NCI-H460 (cell line): ENCODE measurements at places on chromosomes 6 and 20. TPM values are rescaled to one million over a fixed set of nuclear protein-coding genes. Genes with fewer than 3 reads are reported as not detected.

DNA sequence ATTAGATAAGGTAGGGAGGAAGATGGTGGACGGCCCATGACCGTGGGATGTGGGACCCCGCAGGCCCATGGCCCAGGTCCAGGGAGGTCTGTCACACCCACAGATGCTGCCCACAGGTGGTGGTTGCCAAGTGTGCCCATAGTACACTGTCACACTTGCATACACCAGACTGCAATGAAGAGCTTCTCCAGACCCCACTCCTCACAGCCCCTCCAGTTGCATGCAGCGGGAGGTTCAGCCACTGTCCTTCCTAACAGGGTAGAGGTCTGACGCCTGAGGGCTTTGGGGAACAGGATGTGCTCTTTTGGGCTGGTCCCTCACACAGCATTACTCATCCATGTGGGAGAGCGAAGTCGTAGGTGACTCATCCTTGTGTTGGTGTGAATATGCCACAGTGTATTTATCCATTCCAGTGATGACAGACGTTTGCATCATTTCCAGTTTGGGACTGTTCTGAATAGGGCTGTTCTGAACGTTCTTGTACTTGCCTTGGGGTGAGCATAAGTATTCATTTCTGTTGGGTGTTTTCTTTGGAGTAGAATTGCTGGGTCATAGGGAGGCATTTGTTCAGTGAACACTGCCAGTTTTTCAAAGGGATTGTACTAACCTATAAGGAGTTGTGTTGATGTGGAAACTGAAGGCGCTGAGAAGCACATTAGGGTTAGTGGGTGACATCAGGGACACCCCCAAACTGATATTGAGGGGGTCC lies 10.1 kb upstream of the PYGB start:
- DNase-seq: peak; percentile 100

- peak; percentile 65 for DNase-seq
Observed at GRCh38 chr6:38493931-38494547, 145.7 kb downstream of the BTBD9 start.

- no peak for DNase-seq
Observed at GRCh38 chr20:5491455-5491854, 174.7 kb upstream of the PROKR2 start.

- no peak for DNase-seq
Observed at GRCh38 chr20:31516651-31517050, 2.4 kb downstream of the HM13 start.

DNA sequence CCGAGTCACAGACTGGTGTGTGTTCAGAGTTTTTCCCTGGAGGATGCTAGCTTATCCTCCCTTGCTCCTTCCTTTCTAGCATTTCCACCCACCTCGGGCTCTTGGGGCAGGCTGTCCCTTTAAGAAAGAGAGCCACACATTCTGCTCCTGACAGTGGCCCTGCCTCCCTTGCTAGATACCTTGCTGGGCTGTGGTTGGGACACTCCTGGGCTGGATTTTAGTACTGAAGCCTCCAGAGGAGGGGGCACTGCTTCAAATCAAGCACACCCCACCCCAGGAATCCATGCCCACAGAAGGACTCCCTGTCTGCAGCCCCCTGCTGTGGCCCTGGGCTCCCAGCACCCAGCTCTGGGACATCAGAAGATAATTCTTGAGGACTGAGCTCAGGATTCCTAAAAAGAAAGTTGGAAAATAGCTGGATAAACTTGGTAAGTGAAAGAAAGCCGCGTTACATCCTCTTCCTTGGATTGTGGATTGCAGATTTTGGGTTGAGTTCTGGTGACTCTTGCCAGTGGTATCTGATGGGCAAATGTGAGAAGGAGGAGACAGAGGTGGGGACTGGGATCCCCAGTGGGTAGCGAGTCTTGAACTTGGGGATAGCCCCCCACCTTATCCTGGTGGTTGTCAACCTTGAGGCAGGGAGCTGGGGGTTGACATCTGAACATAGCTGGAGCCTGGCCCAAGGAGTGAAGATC lies 29.0 kb downstream of the DAAM2 start:
- no peak for DNase-seq

DNA sequence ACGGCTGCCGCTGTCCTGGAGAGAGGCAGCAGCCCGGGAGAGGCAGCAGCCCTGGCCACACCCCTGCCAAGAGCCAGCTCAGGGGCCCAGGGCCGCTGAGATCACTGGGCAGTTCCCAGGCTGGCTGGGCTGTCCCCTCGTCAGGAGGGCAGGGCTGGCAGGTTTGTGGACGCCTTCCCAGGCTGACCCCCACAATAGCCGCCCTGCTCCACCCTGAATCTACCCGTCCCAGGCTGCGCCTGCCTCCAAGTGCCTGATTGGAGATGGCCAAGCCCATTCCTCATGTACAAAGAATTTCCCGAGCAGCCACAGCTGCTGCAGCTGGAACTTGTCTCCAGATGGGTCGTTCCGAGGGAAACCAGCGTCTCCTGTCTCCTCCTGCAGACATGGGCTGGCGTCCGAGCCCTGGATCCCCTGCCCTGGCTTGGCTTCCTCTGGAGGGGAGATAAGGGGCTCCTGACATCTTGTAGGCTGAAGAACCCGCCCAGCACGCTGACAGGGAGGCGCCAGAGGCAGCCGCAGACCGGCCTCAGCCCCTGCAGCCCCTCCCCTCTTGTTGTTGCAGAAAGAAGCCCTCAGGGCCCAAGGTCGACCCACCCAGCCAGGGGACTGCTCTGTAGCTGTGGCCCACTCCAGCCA lies 9.4 kb upstream of the GATA5 start:
- no peak for DNase-seq

DNA sequence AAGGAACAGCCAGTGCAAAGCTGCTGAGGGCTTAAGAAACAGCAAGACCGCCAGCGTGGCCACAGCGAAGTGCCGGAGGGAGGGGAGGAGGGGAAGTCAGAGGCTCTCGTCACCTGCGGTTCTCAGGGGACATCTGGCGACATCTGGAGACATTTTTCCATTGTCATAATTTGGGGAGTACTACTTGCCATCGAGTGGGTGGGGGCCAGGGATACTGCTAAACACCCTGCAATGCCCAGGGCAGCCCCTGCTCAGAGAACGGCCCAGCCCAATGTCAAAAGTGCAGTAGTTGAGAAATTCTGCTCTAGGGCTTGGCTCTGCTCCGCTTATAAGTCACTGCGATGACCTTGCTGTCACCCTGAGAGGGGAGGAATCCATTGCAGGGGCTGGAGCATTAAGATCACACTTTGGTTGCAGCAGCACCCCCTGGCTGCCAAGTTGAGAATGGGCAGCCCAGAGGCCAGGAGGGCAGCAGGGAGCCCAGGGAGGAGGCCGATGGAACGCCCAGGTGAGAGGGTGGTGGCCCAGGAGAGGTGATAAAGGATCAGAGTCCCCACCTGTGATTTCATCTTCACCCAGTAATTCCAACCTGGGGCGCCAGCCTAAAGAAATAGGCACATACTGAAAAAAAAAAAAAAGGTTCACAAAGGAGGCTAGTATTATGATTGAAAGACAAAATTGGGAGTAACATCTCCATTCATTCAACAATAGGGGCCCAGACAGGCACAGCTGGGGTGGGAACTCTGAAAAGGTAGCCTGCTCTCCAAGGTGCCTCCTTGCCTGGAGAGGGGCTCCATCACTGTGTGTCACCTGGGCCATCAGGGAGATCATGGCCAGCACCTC lies 218.2 kb downstream of the BMP7 start:
- DNase-seq: peak; percentile 20

DNA sequence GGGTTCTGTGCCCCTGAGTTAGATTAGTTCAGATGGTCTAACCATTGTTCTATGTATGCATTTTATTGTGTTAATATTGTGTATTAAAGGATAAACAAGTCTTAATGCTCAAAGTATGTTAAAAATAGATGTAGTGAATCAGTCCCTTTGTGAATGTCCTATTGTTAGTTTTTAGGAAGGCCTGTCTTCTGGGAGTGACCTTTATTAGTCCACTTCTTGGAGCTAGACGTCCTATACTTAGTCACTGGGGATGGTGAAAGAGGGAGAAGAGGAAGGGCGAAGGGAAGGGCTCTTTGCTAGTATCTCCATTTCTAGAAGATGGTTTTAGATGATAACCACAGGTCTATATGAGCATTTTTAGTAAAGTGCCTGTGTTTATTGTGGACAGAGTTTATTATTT lies 12.3 kb upstream of the HMGN4 start:
- DNase-seq: no peak

GRCh38 chr6:113447088-113447831 lies 409.9 kb upstream of the MARCKS start:
- DNase-seq: peak; percentile 6

- no peak for DNase-seq
Observed at GRCh38 chr6:118500130-118501015, 47.7 kb upstream of the PLN start.

DNA sequence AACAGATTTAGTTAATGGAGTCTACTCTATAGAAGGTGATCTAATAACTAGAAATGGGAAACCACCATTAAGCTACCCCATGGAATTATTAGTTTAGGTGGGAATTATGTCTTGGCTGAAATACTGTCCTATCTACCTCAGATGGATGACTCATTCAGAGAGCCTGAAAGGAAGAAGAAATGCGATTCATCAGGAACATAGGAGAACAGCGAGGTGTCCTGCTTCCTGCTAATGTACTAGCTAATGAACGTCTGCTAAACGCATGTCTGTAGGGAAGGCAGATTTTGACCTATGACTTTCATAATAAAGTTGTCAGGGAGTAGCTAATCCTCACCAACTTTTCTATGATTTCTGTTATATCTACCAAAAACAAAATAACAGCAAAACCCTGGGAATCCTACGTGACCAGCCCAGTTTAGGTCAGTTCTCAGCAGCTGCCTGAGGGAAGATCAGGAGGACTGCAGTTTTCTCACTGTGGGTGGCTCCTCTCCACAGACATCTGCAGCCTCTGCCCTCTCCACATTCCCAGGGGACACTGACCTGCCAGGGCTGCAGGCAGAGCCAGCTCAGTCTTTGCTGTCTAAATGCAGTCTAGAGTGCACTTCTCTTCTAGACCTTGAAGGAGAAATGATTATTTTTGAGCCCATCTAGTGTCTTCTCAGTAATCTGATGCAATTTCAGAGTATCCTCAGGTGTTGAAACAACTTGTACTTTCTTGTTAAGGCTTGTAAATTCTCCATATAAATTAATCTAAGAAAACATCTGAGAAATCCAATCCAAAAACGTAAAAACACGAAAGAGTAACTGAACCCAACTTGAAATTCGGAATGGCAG lies 18.1 kb upstream of the SFT2D1 start:
- peak; percentile 28 for DNase-seq

GRCh38 chr6:47047479-47048407 lies 5.6 kb upstream of the ADGRF1 start:
- peak; percentile 46 for DNase-seq

DNA sequence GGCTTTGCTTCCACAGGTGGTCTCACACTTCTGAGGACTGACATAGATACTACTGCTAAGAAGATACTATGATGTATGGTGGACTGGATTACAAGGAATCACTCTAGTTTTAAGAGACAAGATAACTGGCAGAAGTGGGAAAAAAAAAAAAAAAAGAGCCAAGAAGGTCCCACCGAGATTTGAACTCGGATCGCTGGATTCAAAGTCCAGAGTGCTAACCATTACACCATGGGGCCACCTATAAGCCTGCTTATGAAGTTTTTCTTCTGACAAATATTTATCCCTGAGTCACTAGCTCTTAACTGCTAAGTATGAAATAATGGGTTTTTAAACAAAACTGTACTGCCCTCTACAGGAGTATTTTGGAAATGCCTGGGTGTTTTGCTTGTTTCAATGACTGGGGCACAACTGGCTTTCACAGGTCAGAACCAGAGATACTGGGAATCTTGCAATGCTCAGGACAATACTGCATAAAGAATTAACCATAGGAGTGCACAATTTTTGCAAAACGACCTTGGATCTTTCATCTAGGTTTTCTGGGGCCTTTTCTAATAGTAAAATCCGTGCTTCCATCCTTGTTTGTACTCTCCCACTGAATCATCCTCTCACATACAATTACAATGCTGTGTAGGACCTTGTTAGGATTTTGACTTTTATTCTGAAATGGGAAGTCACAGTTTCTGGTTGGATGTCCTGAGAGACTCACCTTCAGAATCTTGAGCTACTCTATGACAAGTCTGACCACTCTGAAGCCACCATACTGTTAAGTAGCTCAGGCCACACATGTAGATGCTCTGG lies 116.3 kb downstream of the OR2B2 start:
- DNase-seq: peak; percentile 88

- DNase-seq: no peak
Observed at GRCh38 chr20:4866429-4866828, 134.9 kb downstream of the SLC23A2 start.

GRCh38 chr6:104484626-104485025 lies 375.1 kb downstream of the HACE1 start:
- DNase-seq: no peak

The TMEM244 gene
- total RNA-seq: not detected in 2 replicates

The LMBRD1 gene
- 25.1 and 26.3 TPM in 2 replicates for total RNA-seq

The SNPH gene
- 2.8 and 3.4 TPM in 2 replicates for total RNA-seq

The POU3F2 gene
- total RNA-seq: not detected in 2 replicates

The TAP2 gene
- 29.8 and 30.7 TPM in 2 replicates for total RNA-seq

The ATP9A gene
- 28.7 and 31.8 TPM in 2 replicates for total RNA-seq

The BHLHE23 gene
- total RNA-seq: not detected in 2 replicates

The BTNL2 gene
- total RNA-seq: not detected in 2 replicates

The DDX43 gene
- total RNA-seq: not detected in 2 replicates

The JAG1 gene
- total RNA-seq: 8.1 and 8.2 TPM in 2 replicates

The BMP6 gene
- total RNA-seq: 30.8 and 33.2 TPM in 2 replicates

The APOBEC2 gene
- total RNA-seq: not detected in 2 replicates

The WTAP gene
- total RNA-seq: 57.4 and 65.7 TPM in 2 replicates

The LIN28B gene
- not detected in 2 replicates for total RNA-seq

The STX7 gene
- 8.2 and 10.0 TPM in 2 replicates for total RNA-seq
